ENCODE measurements at places on chromosomes 1 and 21.

DNA sequence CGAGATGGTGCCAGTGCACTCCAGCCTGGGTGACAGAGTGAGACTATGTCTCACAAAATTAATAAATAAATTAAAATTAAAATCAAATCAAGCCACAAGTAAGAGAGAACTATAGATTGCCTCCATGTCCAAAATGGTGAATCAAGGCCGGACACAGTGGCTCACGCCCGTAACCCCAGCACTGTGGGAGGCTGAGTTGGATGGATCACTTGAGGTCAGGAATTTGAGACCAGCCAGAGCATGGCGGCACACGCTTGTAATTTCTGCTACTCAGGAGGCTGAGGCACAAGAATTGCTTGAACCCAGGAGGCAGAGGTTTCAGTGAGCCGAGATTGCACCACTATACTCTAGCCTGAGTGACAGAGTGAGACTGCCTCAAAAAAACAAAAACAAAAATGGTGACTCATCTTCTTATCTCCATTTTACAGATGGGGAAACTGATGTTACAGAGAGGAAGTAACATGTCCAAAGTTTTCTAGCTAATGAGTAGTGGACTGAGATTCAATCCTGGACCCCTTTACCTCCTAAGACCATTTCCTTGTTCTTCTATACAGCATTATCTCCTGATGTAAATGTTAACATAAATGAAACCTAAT, 99.0 kb upstream of the HNRNPU start:
- no peak for DNase-seq

DNA sequence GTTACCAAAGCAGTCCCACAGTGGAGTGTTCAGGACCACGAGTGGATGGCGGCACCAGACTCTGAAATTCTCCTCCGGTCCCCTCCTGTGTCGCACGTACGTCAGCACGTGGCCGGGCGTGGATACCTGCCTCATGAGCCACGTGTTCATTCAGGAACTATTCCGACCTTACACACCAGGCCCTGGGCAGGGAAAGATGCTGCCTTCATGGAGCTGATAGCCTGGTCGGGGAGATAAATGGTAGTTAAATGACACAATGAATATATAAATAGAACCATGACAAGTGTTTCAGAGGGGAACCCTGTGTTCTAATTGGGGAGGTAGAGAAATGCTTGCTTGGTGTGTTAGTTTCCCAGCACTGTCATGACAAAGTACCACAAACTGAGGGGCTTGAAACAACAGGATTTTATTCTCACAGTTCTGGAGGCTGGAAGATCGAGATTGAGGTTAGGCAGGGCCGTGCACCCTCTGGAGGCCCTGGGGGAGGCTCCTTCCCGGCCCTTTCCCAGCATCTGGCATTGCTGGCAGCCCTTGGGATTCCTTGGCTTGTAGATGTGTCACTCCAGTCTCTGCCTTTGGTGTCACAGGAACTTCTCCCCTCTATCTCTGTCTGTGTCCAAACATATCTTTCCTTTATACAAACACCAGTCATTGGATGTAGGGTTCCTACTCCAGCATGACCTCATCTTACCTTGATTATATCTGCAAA, 28.9 kb upstream of the GPR137B start:
- DNase-seq: no peak

DNA sequence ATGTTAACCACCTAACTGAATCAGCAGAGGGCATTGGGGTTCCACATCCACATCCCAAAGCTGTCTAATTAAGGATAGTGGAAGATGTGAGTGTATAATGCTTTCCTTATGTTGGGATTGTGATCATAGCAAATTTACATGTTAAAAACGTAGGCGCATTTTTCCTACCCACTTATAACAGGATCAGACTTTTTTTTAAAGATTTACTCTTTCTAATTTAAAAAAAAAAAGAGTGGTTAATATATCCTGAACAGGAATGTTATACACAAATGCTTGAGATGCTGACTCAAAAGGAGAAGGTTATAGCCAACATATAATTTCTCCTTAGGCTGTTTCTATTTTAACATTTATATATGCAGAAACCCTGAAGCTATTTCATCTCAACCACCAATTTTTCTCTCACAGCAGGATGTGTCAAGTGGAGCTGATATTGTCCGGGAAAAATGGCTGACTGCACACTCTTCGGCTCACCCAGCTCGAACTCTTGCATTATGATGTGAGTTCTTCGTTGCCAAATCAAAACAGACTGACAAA, 40.3 kb downstream of the RGS5 start:
- no peak for DNase-seq

- DNase-seq: no peak
Observed at GRCh38 chr1:113552244-113552643, 161.9 kb downstream of the MAGI3 start.

- no peak for DNase-seq
Observed at GRCh38 chr1:209238356-209238755, 345.2 kb upstream of the CAMK1G start.

DNA sequence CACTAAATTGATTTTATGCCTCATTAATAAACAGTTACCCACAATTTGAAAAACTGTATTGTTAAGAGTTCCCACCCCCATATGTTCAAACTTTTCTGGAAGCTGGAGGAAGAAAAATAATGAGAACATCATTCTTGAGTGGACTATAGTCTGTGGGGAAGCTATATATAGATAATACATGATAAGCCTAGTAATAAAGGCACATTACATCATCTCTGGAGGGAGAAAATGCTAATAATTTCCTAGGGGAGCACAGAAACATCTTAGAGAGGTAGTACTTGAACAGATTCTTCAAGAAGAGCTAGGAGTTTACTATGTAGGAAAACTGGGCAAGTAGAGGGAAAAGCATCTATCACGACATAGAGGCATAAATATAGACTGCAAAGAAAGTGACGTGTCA, 19.6 kb downstream of the CYP2J2 start:
- DNase-seq: no peak

All from G401 (cell line).